Lower lobe of right lung (tissue), 2 donors: ENCODE measurements at places on chromosomes 2 and 18. TPM values are rescaled to one million over a fixed set of nuclear protein-coding genes. Genes with fewer than 3 reads are reported as not detected.

DNA sequence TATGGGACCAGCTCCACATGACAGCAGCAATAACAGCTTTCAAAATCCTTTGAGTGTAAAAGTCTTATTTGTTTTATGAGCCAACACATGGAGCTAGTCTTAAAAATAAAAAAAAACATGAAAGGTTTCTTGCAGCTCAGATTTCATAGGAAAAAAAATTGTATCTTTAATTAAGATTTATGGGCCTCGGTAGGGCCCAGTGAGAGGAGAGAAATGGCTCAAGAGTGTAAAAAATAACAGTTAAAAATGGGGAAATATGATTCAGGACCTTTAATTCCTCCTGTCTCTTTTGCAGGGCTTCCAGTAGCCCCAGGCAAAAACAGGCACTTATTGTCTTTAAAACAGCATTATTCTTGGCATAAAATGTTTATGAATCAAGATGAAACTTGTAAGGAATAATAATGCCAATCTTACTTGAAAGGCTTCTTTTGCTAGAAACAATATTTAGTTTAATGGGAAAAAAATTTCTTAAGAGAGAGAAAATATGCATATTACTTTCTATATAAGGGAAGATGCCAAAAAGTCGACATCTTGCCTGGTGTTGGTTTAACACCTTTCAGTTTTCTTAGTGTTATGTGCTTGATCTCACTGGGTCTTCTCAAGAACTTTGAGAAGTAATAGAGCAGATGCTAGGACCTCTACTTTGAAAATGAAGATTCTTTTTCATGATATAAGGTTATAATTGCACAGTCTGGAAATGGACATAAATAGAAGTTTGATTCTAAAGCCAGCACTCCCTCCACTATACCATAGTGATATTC is 71.3 kb upstream of the SETBP1 start:
- no peak for DNase-seq

GRCh38 chr18:62018759-62019041 is 125.9 kb upstream of the RNF152 start:
- DNase-seq: no peak

The SPR gene
- total RNA-seq: 46.2 TPM

GRCh38 chr18:56286775-56287325 is 351.5 kb downstream of the TXNL1 start:
- DNase-seq: no peak

DNA sequence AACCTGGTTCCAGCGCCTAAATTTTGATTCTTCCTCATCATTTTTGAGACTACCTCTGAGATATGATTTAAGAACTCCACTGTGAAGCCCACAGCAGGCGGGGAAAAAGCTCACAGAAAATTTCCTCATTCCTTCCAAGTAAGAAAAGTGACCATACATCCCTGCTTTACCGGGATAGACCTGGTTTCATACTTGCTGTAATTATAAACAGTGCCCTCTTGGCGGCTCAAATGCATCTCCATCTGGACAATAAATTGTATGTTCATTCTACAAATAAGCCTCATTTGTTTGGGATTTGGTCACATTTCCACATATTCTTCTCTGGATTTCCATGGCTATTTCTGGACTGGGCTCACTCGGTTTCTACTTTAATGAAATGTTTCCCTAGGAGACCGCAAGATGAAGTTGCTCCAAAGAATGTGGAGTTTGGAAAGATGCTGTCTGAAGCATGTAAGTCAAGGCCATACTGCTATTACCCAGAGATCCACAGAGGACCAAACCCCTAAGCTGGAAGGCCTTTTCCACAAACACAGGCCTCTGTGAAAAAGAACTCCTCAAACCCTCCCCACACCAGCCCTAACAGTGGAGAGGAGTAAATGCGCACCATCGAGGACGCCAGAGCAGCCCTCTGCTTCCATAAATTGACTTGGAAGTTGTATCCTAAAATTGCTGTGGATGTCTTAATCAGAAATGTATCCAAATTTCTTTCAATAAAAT is 13.9 kb downstream of the STAT1 start:
- no peak for DNase-seq

DNA sequence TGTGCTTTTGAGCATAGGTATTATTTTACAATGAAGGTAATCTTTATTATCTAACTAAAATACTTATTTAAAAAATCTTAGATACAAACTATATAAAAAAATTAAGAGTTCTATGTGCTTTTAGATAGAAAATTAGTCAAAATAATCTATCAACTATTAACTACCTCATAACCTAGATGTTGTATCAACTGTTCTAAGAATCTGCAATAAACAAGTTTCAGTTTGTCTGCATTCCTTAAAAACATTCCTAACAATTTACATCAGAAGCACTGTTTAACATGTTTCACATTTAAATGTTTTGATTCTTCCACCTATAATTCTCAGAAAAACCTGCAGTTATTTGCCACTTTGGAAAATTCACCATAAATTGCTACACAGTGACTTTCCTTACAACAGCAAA is 33.3 kb downstream of the NDUFS1 start:
- DNase-seq: no peak

The APOB gene
- 0.53 TPM for total RNA-seq

DNA sequence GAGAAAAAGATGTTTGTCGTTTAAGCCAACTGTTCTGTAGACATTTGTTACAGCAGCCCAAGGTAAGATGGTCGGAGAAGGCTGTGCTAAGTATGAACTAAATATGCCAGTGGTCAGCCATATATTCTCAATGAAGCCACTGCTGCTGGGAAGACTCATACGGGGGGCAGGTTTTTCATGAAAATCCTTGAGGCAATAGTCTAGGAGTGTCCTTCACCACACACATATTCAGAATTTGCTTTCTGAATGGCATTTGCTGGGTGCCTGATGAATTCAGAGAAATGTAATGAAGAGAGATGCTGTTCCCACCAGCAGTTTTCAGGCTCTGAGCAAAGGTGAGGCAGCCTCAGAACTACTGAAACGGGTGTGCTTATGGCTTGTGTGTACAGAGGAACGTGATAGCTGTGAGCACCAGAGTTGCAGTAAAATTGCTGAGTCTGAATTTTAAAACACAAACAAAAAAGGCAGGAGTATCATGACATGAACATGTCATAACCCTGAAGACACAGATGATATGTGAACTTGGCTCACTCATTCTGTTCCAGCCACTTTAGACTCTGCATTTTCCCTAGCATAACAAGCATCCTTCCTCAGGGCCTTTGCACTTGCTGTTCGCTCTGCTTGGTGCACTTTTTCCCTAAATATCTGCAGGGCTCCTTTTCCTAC is 21.3 kb upstream of the TCF4 start:
- DNase-seq: no peak

DNA sequence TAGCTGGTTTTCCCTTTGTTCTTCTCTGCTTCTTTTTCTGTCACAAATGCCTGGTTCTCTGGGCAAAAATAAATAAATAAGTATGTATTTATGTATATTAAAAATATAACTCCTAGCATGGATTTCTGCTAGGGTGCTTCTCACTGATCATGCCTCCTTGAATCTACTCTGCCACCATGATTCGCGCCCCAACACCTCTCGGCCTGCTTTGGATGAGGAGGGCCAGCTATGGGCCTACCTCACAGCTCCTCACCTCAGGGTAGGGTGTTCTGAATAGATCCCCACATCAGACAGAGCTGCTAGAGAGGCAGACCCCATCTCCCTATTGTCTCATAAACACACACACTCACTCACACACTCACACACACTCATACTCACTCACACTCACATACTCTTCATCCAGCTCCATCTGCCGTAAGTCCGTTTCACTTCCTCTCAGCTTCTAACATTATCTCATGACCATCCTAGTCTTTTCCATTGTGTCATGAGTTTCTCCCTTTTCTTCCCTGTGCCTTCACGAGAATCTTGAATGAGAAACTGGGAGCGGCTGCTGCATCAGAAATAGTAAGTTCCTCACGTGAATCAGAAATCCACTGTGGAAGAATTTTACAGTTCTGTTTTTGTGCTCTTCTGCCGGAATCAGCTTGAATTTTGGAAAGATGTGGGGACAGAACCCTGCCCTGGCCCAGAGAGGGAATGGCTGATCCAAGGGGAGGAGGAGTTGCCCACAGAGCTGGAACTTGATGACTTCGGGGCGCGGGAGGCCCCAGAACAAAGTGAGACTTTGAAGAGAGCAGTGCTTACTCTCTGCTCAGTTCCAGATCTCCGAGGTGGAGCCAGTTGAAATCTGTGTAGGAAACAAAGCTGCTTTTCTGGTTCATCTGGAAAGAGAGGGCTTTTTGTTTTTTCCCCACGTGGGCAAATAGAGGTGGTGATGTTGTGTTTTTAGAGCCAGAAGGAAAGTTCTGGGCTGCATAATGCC is 20.9 kb downstream of the ANXA4 start:
- no peak for DNase-seq

The NPHP1 gene
- 6.8 TPM for total RNA-seq

DNA sequence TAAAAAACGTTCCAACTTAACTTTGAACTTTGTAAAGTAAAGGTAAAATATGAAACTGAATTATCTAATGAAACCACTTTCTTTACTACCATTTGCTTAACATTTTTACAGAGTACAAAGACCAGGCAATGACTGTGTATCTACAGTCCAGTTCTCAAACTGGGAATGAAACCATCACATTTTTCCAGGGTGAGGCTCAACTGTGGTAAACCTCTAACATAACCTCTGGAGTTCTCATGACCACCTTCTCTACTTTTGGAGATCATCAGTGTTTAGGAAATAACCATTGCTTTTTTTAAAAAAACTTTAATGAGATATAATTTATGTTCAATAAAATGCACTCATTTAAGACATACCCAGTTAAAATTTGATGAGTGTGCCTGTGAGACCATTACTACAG is 223.5 kb downstream of the RNF152 start:
- DNase-seq: no peak

The KATNAL2 gene
- 3.8 TPM for total RNA-seq

GRCh38 chr2:28423856-28424605 is 31.4 kb downstream of the FOSL2 start:
- DNase-seq: peak; percentile 71
